ENCODE measurements at places on chromosomes 6 and 20.
A peak's percentile ranks its signal among the peaks of the same experiment; 100 is the strongest.

DNA sequence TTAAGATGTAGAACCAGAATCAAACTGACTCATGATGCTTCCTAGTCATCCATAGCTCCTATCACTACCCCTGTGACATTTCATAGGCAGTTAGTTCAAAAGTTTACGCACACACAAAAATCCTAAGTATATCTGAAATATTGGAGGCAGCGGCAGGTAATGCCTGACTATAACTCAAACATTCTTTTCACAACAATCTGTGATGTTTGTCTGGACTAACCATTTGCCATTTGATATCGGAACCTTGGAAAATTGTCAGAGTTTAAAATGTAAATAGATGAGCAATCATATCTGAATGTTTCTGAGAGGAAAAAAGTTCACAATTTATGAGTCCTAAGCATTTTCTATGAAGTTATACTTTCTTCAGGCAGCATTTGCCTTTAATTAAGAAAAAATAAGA, 1078.2 kb downstream of the EPHA7 start:
- DNase-seq: no peak

- no peak for DNase-seq
Measured at GRCh38 chr6:102333736-102334135, 940.2 kb downstream of the GRIK2 start.

DNA sequence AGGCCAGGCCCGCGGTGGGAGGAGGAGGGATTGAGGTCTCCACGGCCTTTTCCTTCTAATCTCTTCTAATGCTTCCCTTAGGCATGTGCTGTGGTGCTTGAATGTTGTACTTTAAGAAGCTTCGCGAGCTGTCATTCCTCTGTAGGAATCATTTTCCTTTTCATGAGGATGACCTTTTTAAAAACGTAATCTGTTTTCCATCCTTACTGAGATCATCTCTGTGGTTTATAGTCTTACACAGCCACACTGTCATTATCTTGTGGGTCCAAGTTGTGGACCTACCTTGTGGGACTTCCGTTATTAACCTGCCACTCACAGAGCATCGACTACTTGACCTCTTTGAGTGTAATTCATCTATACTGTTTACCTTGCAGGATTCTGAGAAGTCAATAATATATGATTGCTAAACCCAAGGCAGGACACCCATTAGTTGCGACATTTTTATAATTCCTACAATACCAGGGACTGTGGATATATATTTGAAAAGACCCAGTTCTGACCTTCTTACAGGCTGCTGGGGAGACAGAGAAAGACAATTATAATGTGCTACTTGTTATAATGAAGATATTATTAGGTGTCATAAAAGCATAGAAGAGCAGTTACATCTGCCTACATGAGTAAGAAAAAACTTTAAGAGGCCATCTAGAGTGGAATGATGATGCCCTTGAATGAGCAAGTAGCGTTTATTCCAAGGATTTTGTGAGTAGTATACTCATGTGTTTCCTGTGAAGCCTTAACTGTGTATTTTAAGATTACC, 842 bp downstream of the SLC25A27 start:
- no peak for DNase-seq

- DNase-seq: no peak
Measured at GRCh38 chr20:64065974-64066343, 3.0 kb downstream of the TCEA2 start.

- no peak for DNase-seq
Measured at GRCh38 chr20:48986899-48987298, 59.2 kb upstream of the CSE1L start.

DNA sequence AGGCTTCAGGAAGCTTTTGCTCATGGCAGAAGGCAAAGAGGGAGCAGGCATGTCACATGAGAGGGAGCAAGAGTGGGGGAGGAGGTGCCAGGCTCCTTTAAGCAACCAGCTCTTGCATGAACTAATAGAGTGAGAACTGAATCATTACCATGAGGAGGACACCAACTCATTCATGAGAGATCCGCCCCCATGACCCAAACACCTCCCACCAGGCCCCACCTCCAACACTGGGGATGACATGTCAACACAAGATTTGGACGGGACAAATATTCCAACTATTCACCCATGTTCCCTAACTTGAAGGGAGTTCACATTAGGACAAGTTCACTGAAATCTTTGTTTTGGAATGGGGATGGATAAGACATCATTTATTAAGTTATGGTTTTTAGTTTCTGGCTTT, 155.2 kb upstream of the ESR1 start:
- no peak for DNase-seq

GRCh38 chr20:25247956-25248785, at the start of gene PYGB:
Gene PYGB, plus strand, starts transcription at chr20:25248085. Its CDS starts 94 bp downstream, at chr20:25248179.
- peak; percentile 70 for DNase-seq

- DNase-seq: no peak
Measured at GRCh38 chr6:89961481-89961880, 67.2 kb downstream of the GJA10 start.

- no peak for DNase-seq
Measured at GRCh38 chr20:22880277-22880676, 154.8 kb upstream of the SSTR4 start.

DNA sequence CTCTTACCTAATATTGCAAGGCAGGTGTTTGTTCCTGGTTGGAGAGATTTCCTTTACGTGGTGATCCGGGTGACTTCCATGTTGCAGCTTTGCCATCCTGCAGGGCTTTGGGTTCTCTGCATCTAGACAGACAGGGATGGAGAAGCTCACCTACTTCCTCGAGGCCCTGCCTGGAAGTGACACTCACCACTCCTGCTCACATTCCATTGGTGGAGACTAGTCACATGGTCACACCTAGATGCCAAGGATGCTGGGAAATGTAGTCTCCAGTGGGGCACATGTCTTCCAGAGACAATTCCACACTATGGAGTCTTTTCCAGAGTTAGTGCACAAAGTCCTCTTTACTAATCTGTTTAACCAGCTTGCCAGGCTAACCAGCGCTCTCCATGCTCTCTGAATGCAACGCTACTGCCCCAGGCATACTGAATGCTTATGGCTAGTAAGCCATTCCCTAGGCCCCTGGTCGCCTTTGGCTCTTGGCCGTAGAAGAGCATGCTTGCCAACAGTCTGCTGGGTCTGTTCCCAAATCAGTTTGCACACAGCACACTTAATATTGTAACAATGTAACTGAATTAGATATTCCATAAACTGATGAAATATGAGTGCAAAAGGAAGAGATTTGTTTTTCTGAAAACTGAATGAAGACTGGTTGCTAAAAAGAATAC, 6.7 kb upstream of the KCNK15 start:
- peak; percentile 48 for DNase-seq

DNA sequence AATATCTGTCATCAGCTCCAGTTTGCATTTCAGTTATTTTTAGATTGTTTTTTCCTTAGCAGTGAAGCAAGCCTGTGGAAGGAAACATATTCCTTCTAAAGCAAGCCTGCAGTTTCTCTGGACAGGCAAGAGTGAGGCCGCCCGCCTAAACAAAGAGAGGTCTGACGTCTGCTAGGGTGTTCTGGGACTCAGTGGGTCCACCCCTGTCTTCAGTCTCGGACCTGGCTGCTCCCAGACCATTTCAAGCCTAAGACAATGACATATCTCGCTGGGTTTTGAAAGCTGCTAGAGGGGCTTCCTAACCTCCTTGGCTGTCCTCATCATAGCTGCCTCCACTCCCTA, 36.8 kb upstream of the RNF24 start:
- no peak for DNase-seq

- DNase-seq: no peak
Measured at GRCh38 chr6:78746457-78746856, 120.9 kb upstream of the IRAK1BP1 start.

GRCh38 chr20:54649511-54649962, 174.1 kb downstream of the DOK5 start:
- peak; percentile 79 for DNase-seq

DNA sequence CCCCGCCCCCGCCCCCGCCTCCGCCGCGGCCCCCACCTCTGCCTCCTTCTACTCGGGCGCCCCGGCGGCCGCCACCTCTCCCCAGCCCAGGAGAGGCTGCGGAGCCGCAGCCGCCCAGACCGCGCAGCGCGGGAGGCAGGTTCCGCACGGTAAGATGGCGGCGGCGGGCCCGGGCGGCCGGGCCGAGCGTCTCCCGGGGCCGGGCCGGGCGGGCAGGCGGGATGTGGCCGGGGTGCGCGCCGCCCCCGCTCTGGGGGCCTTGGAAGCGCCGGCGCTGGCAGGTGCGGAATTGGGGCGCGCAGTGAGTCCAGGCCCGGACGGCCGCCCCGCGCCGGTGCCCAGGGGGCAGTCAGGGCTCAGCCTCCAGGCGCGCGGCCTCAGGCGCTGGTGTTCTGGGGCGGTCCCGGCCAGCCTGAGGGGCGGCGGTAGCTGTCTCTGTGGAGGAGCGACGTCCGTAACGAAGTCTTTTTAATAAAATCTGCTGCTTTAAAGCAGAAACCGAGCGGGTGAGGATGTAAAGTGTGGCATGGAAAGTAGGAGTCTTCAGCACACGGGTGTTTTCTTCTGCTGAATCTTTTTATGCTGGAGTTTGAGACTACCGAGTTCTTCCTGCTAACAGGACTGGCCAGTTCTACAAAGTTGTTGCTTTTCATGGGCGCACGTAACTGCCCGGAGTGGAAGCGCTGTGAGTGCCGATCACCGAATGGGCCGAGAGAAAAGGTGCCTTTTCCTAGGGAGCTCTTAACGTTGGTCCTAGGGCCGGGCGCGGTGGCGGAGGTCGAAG, at the start of gene GID8:
Gene GID8 (plus strand): TSS at position 43 of the 784 bp plus-strand sequence. CDS start 3,356 bp downstream, outside the sequence.
- no peak for DNase-seq

- DNase-seq: no peak
Measured at GRCh38 chr6:160999516-160999915, 7.9 kb downstream of the MAP3K4 start.

GRCh38 chr6:96940322-96940721, 15.8 kb downstream of the KLHL32 start:
- DNase-seq: no peak

Measured in posterior cingulate gyrus (tissue), 11 donors.